Right hindlimb (tissue), 1 donor: ENCODE measurements at places on chromosomes 2 and 18.

- DNase-seq: no peak
Observed at GRCh38 chr2:133855526-133855925, 287.3 kb upstream of the NCKAP5 start.

DNA sequence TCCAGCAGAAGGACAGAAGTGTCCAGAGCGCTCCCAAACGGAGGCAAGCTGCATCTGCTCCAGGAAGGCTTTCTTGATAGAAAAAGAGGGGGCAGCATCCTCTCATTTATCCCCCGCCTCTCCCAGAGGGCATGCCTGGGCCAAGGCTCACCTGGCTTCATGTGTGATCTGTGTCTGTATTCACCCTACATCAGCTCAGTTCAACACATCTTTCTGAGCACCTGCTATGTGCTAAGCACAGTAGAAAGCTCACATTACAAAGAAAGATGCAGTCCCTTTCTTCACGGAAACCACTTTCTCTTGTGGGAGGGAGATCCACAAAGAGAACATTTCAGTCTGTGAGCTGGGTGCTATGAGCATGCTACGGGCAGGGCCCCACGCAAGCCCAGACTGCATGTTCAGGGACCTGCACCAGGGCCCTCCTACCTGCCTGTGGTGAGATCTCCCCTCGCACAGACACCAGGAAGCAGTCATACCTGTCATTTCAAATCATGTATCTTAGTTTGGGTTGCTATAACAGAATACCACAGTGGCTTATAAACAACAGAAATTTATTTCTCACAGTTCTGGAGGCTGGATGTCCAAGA lies 90.7 kb downstream of the PDCL3 start:
- no peak for DNase-seq

GRCh38 chr2:236968880-236969534 lies 116.7 kb upstream of the COPS8 start:
- peak; percentile 11 for DNase-seq

- DNase-seq: peak; percentile 39
Observed at GRCh38 chr18:69127873-69128500, 272.7 kb upstream of the DOK6 start.

GRCh38 chr18:74153377-74153776 lies 5.1 kb downstream of the TIMM21 start:
- no peak for DNase-seq

- DNase-seq: no peak
Observed at GRCh38 chr2:44367591-44367990, 5.8 kb downstream of the CAMKMT start.

- peak; percentile 35 for DNase-seq
Observed at GRCh38 chr2:131105950-131106801, 1.0 kb downstream of the PLEKHB2 start.

GRCh38 chr2:224883700-224884099 lies 158.6 kb downstream of the DOCK10 start:
- no peak for DNase-seq

DNA sequence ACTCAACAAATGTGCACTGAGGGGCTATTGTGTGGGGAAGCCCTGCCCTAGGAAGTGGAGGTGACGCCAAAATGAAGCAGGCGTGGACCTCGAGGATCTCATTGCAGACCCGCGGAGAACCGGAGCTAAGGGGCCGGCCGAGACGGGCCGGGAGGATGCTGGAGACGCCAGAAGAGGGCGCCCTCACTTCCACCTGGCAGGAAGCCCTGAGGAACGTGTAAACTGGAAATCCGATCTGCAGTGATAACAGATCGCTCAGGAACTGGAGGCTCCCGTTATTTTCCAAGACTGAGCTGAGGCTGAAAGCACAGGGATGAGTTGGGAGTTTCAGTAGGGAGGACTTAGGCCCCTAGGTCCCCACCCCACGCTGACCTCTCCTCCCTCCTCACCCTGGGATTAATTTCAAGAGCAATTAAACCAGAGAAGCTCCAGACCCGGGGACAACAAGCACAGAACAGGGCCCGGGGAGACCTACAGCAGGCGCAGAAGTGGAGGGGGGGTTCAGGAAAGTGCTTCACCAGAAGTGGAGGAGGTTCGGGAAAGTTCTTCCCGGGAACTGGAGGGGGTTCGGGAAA lies 7.7 kb upstream of the COL6A3 start:
- DNase-seq: peak; percentile 87

DNA sequence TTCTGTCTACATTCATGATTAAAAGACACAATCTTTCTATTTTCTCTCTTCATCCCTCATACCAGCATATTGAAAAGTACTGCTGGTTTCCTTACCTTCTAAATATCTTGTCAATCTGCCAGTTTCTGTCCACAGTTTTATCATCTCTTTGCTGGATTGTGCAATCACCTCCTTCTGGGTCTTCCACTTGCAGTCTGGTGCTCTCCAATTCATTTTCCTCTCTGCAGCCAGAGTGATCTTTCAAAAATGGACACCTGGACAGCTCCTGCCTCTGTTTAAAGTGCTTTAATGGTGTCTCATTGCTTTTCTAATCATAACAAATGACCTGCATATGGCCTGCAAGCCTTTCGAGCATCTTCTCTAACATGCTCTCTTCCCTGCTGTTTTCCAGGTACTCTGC lies 94.0 kb downstream of the C1QL2 start:
- DNase-seq: no peak

DNA sequence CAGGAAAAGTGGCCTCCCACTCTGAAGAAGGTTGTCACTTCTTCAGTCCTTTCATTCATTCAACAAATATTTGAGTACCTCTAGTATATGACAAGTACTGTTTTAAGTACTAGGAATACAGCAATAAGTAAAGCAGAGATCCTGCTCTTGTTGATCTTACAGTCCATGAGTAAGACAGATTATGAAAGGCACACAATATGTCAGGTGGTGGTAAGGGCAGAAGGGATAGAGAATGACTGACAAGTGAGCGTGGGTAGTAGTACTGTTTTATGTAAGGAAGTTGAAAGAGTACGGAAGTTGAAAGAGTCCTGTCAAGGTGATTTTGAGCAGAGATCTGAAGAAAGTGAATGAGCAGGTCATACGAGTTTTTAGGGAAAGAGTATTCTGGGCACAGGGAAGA lies 111.3 kb downstream of the GALNT1 start:
- DNase-seq: no peak

- no peak for DNase-seq
Observed at GRCh38 chr18:28837100-28837499, 660.2 kb upstream of the CDH2 start.

DNA sequence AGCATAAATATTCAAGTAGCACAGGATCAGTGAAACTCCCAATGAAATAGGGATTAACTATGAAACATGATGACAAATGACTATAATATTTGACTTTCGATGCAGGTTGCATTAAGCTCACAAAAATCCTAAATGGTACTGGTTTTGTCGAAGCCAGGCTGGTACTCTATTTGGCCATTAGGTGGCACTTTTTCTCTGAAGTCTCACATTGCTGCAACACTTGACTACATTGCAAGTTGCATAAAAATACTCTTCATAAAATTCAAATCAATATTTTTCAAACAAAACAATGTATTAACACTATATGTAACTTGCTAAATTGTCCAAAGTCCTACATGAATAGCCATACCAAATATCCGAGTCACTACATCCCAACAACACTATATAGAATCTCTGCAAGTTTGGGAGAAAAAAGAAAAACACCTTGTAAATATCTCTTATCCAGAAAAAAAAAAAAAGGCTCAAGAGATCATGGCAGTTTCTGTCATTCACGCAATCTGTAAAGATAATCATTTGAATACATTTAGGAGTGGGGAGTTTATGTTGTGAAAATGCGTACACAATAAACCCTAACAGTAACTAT lies 9.5 kb downstream of the RTTN start:
- no peak for DNase-seq

GRCh38 chr2:85353876-85354285 lies 447 bp downstream of the RETSAT start:
- no peak for DNase-seq

DNA sequence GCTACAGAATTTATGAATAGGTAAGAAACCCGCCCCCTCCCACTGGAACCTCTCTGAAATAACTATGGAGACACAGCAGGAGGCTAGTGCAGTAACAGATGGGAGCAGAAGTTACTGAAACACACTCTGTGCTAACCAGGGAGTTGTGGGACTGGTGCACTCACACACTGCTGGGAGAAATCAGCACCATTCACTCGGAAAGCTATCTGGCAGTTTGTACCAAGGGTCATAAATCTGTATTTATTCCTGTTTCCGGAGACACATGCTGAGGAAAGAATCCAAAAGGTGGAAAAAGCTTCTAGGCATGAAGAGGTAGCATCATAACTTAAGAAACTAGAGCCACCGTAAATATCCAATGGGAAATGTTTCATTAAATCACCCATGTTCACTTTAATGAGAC lies 39.9 kb downstream of the TGFA start:
- no peak for DNase-seq

DNA sequence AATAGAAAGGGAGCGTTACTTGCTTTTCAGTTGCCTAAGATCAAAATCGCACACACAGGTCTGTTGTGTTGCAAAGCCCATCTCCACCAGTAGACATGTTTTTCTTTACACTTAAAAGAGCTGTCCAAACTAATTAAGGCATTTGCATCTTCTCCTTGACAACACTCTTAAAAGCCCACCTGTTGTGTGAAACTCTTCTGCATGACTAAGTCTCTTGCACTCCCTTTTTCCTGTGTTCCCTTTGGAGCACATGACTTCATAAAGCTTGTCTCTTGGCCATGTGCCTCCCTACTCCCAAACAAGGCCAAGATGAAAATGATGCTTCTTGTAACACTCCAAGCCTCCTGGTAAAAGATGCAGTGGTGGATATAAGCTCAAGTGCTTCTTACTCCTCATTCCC lies 26.1 kb downstream of the PID1 start:
- DNase-seq: no peak

GRCh38 chr2:61090386-61090921 lies 24.8 kb downstream of the SANBR start:
- no peak for DNase-seq

- peak; percentile 60 for DNase-seq
Observed at GRCh38 chr2:23523373-23524260, 138.6 kb downstream of the KLHL29 start.

DNA sequence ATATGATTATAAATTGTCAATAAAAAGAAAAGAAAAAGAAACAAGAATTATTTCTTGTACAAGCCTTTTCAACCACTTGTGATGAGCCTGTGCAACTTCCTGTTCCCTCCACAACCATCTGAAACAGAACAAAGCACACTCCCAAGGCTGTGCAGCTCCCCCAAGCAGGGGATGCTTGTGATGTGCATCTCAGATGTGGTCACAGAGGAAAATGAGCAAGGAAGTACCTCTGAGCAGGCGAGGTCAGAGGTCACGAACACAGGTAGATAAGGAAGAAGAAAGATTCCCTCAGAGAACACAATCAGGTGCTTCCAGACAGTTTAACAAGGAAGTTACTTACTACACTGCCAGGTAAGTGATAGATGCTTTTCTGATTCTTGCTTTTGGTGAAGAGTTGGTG lies 274.8 kb upstream of the SLC39A10 start:
- DNase-seq: no peak

DNA sequence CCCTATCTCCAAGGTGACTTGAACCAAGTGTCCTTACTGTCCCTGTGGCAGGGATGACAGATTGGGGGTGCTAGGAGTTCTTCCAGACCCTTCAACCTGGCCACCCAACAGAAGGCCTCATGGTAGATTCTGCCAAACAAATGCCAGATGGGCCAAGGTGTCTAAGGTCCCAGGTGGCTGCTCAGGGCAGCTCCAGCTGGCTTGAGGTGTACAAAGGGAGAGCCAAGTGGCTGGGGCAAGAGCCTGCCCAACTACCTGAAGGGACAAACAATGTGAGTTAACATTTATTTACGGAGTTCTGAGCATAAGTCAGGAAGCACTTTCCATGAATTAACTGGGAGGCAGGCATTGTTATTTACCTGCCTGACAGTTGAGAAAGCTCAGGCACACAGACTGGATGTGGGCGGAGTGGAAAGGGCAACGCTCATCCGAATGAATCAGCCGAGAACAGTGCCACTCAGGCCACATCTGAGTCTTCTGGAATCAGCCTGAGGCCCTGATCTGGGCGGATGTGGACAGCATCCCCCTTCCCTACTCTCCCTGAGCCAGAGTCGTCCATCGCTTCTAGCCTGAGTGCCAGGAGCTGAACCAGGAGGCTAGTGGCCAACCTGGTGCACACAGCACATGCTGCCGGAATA lies 4.4 kb upstream of the KCNIP3 start:
- DNase-seq: no peak

GRCh38 chr2:69260666-69261065 lies 126.4 kb downstream of the GFPT1 start:
- DNase-seq: no peak

GRCh38 chr18:63365876-63366212 lies 1.2 kb downstream of the KDSR start:
- peak; percentile 25 for DNase-seq

DNA sequence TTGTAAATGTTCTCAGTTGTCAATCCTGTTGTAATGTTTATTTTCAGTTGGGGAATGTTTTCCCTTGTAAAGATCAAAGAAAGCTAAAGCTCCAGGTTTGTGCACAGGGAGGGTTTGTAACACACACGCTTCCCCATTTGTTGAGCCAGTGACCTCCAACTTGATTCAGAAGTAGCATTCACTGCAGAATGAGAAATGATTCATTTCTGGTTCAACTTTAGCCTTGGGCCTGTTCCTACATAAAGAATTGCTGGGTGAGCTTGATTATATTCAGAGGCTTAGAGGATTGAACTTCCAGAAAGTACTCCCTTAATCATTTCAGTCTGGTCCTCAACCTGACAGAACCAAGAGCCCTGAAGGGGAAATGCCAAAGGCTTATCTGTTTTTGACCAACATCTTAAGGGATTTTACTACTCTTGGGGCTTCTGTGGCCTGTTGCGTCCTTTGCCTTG lies 70.6 kb upstream of the CAVIN2 start:
- DNase-seq: no peak

GRCh38 chr2:234917211-234917975 lies 34.4 kb upstream of the SH3BP4 start:
- no peak for DNase-seq

DNA sequence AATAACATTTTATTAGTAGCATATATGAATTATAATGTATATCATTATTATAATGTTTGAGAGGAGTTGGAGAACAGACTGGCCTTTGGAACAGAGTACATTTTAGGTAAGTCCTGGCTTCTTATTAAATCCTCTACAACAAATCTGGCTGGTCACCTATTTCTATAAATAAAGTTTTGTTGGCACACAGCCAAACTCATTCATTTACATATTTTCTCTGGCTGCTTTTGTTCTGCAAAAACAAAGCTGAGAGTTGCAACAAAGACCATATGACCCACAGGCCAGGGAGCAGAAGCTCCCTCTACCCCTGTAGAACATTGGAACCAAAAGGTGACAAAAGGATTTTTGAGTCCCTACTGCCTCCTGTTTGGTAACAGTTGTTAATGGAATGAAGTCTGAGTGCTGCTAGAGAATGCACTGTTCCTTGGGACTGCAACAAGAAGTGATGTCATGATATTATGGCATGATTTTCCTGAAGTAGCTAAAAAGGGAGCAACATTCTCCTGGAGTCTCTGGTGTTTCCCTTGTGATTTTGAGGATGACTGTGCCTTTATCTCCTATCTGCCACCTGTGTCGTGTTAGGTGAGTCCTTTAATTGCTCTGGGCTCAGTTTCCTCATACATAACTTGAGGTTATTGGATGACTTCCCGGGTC lies 22.0 kb upstream of the SP9 start:
- no peak for DNase-seq
